RPMI8226 (cell line): ENCODE measurements at places on chromosomes 11 and 22.
A peak's percentile ranks its signal among the peaks of the same experiment; 100 is the strongest.

DNA sequence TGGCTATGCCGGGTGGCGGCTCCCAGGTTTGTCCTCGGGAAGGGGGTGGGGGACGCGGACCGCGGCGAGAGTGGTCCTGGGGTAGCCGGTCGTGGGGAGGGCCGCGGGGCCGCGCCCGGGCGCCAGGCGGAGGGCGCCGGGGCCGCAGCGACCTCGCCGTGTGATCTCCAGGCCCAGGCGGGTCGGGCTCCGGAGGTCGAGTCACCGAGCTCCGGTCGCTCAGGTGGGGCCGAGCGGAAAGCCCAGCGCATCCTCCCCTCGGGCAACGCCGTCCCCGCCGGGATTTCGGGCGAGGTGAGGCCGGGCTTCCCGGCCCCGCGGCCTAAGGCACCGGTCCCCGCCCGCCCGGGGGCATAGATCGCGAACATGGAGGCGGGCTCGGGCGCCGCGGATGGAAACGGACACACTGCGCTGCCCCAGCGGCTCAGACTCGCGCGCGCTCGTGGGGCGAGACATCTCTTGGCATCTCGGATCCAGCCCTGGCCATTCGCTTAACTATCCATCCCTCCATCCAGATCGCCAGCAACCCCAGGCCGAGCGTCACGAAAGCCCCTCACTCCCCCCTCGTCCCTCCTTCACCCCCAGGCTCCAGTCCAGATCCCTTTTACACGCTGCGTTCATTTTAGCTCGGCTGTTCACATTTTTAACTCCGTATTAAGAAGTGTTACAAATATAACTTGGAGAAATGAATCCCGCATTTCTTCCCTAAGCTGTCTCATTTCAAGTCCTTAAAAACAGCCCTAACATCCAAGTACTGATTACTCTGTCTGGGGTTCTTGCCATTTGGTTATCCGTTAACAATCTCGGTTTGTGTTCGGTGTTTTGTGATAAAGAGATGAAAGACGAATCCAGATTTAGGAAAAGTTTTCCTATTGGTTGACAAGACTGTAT, 460 bp downstream of the ZC3H12C start:
- peak; percentile 65 for DNase-seq

- DNase-seq: no peak
Observed at GRCh38 chr11:62647609-62648005, 1.2 kb upstream of the GANAB start.

- DNase-seq: no peak
Observed at GRCh38 chr11:34890089-34890488, 26.1 kb downstream of the APIP start.

GRCh38 chr11:61082062-61082870, 20.0 kb upstream of the CD5 start:
- no peak for DNase-seq

DNA sequence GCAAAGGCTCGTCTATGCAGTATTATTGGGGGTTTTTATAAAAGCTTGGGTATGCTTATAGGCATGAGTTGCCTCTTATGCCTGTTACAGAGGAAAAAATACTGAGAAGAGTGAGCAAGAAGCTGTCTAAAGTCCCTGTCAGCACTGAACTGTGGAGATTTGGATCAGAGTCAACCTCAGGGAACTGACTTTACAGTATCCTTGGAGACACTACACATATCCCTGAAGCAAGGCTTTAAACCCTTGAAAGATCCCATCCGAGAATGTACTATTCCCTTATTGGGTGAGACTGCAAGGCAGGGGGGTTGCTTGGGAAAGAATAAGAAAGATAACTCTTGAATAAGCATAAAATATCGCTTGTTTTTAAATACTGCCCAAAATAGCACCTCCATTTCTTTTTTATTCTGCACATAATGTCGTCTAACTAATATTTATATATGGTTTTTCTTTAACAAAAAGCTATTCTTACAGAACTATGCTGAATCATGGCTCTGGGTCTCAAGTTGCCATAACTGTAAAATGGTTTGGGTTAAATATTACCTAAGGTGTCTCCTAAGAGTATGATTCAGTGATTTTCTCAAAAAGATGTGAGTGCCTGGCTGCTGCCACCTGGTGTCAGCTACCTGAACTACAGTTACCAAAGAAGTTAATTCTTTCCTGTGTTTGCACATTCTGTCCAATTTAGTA, 1062.8 kb downstream of the DLG2 start:
- DNase-seq: peak; percentile 43

DNA sequence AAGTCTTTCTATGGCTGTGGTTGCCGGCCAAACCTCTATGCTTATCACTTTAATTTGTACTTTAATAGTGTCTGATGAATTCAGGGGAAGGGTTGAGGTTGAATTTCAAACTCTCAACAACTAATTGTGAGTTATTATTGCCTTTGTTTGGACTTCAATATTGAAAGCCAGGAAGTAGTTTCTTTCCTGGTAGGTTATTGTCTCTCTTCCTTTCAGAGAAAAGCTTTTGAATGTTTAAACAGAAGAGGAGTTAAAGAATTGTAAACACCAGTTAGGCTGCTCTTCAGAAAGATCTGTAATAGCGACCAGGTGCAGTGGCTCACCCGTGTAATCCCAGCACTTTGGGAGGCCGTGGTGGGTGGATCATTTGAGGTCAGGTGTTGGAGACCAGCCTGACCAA, 22.2 kb downstream of the NNMT start:
- no peak for DNase-seq

GRCh38 chr11:45518141-45518832, 147.1 kb downstream of the CHST1 start:
- no peak for DNase-seq

DNA sequence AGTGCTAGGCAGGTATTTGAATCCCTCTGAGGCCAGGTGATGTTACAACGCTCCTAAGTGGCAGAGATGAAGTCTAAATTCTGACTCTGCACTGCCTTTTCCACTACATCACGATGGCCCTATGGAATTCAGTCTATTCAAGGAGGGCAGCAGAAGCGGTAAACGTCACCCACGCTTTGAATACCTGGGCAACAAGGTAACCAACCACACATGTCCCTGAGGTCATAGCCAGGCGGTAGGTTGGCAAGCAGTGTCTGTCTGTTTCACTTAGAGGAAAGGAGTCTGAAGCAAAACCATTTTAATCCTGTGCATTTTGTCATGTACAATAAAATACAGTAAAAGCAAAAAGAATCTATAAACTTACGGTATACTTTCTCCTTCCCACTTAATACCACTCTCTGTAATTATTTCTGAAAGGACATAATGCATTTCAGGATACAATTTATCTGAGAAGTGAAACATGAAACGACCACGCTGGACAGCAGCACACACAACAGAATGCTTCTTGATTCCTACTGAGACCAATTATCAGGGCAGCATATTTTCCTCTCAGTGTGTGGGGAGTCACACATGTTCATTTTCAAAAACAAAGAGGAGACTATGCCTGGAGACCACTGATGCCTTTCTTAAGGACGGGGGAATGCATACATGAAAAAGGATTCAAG, 51.3 kb downstream of the PRDM10 start:
- DNase-seq: peak; percentile 69

- no peak for DNase-seq
Observed at GRCh38 chr11:113907152-113907551, 2.6 kb downstream of the HTR3B start.

- DNase-seq: no peak
Observed at GRCh38 chr11:63417174-63417852, 47.7 kb downstream of the SLC22A9 start.

- no peak for DNase-seq
Observed at GRCh38 chr11:30360741-30361140, 37.8 kb downstream of the ARL14EP start.

- DNase-seq: no peak
Observed at GRCh38 chr11:124863826-124864165, 1.4 kb upstream of the ROBO3 start.

GRCh38 chr22:23503736-23504440, 76.2 kb downstream of the IGLL1 start:
- no peak for DNase-seq

DNA sequence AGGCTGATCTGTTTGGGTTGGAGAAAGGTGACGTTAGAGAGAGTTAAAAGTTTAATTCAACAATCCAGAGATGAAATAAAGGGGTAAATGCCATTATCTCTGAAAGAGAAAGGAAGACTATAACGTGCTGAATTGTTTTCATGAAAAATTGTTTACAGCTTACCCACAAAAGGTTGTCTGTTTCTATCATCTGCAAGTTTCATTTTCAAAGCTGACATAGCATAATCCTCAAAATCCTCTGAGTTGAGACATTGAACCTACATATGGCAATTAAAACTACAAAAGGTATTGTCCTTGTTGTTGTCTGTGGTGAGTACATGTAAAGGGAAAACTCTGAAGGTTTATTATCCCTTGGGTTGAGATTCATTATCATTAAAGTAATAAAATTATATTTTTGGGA, 569.9 kb downstream of the LUZP2 start:
- DNase-seq: peak; percentile 9

DNA sequence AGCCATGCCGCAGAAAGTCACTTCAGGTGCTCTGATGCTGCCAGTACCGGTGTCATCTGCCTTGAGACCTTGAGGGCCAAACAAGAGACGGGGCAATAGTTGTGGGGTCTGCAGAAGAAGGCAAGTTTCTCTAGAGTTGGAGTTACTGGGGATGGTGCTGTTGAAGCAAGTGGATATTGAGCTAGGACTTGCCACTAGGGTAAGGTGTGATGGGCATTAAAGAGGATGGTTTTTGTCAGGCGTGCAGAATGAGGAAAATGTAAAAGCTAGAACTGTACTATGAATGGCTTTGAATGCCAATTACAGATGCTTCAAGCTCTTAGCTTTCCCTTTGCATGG, 61.6 kb downstream of the TNRC6B start:
- no peak for DNase-seq

GRCh38 chr11:134207538-134208239, 16.1 kb downstream of the NCAPD3 start:
- peak; percentile 30 for DNase-seq

DNA sequence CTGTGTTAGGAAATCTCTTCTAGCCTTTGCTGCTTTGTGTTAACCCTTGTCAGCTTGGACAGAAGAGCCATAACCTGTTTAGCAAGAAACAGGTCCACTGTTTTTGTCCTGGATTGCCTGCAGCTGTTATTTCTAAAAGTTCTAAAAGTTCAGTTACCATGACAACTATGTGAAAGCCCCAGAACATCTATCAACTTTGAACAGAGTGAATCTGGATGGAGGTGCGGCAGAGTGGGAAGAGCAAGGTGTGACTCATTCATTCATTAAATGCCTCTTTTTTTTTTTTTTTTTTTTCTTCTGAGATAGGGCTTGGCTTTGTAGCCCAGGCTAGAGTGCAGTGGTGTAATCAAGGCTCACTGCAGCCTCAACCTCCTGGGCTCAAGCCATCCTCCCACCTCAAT, 50.5 kb downstream of the RBX1 start:
- no peak for DNase-seq

- DNase-seq: no peak
Observed at GRCh38 chr22:32018056-32018455, 25.0 kb upstream of the SLC5A1 start.

DNA sequence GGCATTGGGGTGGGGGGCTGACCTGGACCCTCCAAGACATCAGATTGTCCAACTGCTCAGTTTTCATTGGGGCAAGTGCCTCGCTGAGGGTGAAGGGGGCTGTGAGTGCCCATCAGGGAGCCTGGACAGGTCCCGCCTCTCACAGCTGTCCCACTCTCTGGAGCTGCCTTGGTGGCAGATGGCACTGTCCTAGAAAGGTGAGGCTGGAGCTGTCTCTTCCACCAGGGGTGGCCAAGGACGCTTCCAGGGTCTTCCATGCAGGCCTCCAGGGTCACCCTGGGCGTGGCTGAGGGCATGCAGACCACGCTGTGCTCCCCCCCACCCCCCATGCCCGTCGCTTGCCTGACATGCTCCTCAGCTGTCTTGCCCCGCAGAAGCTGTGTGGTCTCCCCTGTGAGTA, 53.5 kb upstream of the CCDC188 start:
- no peak for DNase-seq

- DNase-seq: peak; percentile 15
Observed at GRCh38 chr22:22026157-22026831, 43.7 kb upstream of the TOP3B start.

- DNase-seq: peak; percentile 66
Observed at GRCh38 chr11:2460540-2461252, 15.9 kb downstream of the KCNQ1 start.

GRCh38 chr22:47063606-47064005, 301.2 kb downstream of the TBC1D22A start:
- DNase-seq: no peak

- no peak for DNase-seq
Observed at GRCh38 chr11:69465236-69466000, 16.0 kb upstream of the LINC01488 start.

- no peak for DNase-seq
Observed at GRCh38 chr11:114847306-114847975, 169.1 kb downstream of the NXPE2 start.

- peak; percentile 83 for DNase-seq
Observed at GRCh38 chr11:57641011-57641807, 8.5 kb downstream of the YPEL4 start.

- DNase-seq: no peak
Observed at GRCh38 chr11:69558519-69558941, 77.1 kb downstream of the LINC01488 start.

DNA sequence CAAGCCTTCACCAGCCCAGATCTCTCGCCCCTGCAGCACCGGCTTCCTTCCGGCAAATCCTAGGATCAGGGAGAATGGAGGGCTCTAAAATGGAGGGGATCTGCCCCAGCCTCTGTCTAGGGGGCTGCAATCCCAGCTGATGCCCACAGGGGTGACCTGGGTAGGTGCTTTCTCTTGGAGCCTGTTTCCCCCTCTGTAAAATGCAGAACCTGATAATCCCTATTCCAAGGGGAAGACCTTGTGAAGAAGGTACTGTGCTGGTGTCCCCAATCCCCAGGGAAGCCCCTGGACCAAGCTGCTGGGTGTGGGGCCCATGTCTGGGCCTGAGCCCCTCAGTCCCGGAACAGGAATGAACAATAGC, 2.8 kb downstream of the EMID1 start:
- DNase-seq: no peak

DNA sequence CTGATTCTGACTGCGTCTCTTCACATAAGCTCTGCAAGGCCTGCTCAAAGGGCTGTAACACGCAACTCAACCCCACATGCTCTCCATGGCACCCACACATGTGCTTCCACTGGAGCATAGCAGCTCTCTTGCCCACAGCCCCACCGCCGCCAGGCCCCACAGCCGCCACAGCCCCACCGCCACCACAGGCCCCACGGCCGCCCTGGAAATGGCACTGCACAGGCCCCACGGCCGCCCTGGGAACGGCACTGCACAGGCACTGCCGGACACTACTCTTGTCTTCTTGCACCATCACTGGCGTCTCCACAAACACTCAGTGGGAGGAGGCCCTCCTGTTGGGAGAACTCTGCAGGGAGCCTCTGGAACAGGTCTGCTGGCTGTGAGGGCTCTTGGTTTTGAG, 8.6 kb downstream of the MOB2 start:
- no peak for DNase-seq

GRCh38 chr22:23102776-23103175, 32.5 kb downstream of the GNAZ start:
- DNase-seq: peak; percentile 51

DNA sequence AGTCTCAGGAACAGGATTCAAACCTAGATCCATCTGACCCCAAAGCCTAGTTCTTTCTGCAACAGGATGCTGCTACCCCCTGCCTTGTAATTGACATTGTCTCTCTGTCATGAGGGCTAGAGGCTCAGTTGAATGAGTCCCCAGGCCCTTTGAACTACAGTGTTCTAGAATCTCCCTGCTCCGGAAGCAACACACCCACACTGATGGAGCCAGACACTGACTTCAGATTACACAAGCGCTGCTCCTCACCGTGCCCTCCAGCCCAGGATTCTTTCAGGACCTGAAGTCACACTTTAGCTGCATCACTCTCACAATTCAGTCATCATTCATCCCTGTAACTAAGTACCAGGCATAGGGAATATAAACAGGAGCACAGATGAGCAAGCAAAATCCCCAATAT, 69.6 kb downstream of the RAB30 start:
- DNase-seq: no peak
